HL-60 (cell line): ENCODE measurements at places on chromosomes 2 and 18.
A peak's percentile ranks its signal among the peaks of the same experiment; 100 is the strongest.

- DNase-seq: no peak
Observed at GRCh38 chr2:147405651-147406050, 439.2 kb upstream of the ACVR2A start.

DNA sequence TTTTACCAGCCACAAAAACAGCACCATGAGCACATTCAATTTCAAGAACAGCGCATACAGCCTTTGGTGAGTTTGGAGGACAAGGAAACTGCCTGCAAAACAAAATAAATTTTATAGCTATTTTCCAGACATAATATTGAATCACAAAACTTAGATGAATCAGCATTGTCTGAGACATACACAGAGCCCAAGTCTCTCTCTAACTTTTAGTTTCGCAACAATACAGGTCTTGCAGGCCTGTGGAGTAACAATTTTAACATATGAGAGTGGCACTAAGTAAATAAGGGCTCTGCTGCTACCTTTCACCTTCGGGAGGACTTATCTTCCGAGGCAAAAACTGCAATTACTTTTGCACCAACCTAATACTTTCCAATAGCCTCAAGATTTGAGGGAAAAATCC lies 56.1 kb upstream of the PEX13 start:
- DNase-seq: peak; percentile 45

DNA sequence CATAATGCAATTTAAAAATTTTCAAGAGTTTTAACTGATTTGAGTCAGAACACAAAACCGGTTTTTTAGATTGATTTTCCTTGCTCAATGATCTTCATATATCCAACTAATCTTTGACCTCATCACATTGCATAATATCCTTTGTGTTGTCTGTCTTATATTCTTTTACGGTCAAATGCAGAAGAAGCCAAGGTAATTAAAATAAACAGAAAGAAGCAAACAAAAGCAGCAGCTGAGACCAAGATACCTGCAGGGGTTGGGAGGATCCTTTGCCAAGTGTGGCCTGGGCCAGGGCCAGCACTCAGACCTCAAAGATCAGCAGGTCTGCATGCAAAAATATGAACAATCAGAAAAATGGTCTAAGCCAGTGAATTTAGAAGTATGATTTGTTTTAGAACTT lies 428.9 kb upstream of the NETO1 start:
- no peak for DNase-seq

GRCh38 chr2:25794544-25795276 lies 83.6 kb downstream of the ASXL2 start:
- no peak for DNase-seq

DNA sequence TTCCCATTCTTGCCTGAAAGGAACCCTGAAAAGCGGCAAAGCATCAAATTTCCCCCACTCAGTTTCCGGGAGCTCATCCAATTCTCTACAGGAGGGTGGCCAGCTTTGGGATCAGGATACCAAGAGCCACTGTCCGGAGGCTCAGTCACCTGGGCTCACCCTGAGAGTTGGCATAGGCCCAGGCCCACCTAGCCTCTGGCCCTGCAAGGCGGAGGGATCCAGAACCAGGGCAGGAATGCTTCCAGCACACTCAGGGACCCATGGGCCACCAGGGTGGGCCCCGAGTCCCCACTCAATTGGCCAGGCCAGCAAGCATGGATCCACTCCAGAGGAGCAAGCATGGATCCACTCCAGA lies 432.9 kb upstream of the MYT1L start:
- no peak for DNase-seq

- no peak for DNase-seq
Observed at GRCh38 chr2:226893216-226893615, 57.4 kb downstream of the RHBDD1 start.

DNA sequence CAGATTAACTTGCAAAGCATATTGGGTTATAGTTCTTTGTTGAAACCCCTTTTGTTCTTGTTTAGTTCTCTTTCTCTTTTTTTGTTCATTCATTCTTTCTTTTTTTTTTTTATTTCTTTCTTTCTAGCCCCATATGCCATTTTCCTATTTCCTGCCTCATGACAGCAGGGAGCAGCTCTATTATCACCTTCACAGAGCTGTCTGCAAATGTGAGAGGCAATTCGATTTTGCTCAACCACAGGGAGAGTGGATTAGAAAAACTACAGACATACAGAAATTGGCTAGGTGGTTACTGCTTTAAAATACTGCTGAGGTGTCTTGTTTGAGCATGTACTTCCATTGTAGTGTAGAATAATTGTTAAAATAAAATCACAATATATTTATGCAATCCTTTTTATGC lies 44.2 kb upstream of the TBR1 start:
- DNase-seq: no peak

DNA sequence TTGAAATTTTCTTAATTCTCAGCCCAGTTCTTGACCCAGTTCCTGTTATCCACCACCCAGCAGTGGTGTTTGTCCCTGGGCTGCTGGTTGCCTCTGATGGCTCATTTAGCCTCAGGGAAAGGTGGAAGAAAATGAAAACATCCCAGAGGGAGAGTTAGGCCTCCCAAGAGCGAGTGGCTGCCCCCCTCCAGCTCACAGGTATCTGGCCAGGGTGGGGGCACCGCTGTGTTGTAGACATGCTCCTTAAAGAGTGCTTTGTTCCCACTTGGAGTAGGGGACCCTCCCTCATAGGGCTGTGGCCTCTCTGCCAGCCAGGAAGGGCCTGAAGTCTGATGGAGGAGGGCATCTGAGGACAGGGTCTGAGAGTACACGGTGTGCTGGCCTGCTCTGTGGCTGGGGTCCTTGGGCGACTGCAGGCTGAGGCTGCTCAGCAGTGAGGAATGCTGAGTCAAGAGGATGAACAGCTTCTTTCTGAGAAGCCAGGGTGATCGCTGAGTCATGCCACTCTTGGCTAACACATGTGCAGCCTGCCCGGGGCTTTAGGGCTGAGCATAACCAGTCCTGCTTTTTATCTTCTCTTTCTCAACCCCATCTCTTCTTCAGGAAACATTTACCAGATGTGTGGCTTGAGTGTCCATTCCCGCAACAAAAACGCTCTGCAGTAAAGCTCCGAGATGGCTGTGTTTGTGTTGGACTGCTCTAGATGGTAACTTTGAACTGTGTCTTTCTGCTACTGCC lies 72.3 kb downstream of the IL1R2 start:
- DNase-seq: peak; percentile 87

- no peak for DNase-seq
Observed at GRCh38 chr18:78583739-78584458, 395.7 kb upstream of the SALL3 start.

GRCh38 chr18:61360404-61361383 lies 27.5 kb downstream of the CDH20 start:
- DNase-seq: no peak

DNA sequence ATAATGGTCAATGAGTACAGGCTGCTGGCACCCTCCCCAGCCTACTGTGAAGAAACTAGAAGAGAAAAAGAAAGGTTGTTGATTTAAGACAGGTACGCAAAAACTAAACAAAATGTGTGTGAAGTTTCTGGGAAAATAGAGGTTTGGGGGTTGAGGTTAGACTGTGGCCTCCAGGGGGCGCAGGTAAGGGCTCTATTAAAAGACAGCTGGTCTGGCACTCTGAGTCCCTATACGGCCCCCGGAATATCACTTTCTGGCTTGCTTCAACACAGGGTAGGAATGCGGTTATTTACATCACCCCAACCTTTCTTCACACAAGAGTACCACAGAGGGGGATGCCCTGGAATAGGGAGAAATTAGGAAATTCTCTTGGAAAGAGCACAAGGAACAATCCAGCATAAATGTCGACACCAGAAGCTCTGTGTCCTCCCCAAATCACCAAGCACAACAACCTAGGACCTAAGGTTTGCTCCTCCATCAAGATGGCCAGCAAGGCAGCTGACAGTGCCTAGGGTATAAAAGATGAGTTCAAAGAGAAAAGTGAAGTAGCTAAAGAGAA lies 480.8 kb upstream of the KLHL29 start:
- DNase-seq: no peak

GRCh38 chr2:101277111-101277510 lies 24.4 kb downstream of the CNOT11 start:
- DNase-seq: no peak

- DNase-seq: no peak
Observed at GRCh38 chr2:196640031-196640548, 575 bp downstream of the CCDC150 start.

- peak; percentile 85 for DNase-seq
Observed at GRCh38 chr2:157443795-157444640, at the start of gene CYTIP. Gene CYTIP (minus strand): TSS chr2:157444089. CDS start chr2:157444020, 69 bp downstream.

GRCh38 chr18:48802543-48803290 lies 148.0 kb downstream of the SMAD7 start:
- no peak for DNase-seq

GRCh38 chr2:27901234-27901633 lies 10.7 kb downstream of the BABAM2 start:
- no peak for DNase-seq

- DNase-seq: peak; percentile 56
Observed at GRCh38 chr2:62196278-62196901, 475 bp downstream of the B3GNT2 start.

GRCh38 chr2:854460-854859 lies 96.2 kb upstream of the SNTG2 start:
- DNase-seq: no peak

DNA sequence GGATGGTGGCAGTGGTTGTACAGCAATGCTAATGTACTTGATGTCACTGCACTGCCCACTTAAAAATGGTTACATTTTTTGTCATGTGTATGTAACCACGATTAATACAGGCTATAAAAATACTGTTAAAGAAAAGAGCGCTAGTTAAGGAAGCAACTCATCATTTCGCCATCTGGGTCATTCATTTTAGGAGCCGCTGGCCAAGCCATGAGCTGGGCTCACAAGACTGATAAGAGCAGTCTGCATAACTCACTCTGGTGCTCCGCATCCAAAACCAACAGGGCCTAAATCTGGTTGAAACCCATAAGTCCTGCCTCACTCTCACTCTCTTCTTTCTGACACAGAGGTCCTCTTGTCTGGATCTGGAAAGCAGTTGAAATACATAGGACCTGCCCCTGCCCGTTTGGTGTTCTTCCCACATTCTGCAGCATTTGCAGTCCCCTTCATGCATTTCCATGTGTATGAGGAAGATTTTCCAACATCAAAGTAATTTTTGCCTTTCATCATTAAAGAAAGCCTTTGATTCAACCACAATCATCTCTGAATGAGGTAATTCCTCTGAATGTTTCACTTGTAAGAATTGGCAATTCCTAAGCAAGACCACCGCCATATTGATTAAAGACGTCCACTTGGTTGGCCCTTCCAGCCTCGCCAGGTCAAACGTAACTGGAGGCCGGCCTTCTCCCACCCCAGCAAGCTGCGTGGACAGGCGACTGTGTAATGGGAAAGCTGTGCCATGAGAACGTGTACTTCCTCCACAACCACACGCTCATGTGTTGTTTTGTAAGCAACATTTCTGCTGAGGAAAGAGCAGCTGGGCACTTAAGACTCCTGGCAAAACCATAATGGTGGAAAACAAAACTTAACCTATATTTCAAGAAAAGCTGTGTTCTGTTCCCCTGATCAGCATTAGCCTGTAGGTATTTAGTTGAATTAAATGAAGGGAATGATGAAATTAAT lies 112.2 kb downstream of the VAPA start:
- DNase-seq: no peak
